Daoy (cell line): ENCODE measurements at places on chromosomes 13 and 19. TPM values are rescaled to one million over a fixed set of nuclear protein-coding genes. Genes with fewer than 3 reads are reported as not detected.

The PSG7 gene
- not detected in 2 replicates for total RNA-seq

The PLPPR2 gene
- 5.2 and 12.1 TPM in 2 replicates for total RNA-seq

The WDR87 gene
- total RNA-seq = not detected in 2 replicates

The IZUMO2 gene
- total RNA-seq = not detected in 2 replicates

The MBD3L5 gene
- not detected in 2 replicates for total RNA-seq

The CPB2 gene
- not detected in 2 replicates for total RNA-seq

The LRG1 gene
- total RNA-seq = 0.03 and 0.69 TPM in 2 replicates

The PRSS57 gene
- total RNA-seq = not detected in 2 replicates

DNA sequence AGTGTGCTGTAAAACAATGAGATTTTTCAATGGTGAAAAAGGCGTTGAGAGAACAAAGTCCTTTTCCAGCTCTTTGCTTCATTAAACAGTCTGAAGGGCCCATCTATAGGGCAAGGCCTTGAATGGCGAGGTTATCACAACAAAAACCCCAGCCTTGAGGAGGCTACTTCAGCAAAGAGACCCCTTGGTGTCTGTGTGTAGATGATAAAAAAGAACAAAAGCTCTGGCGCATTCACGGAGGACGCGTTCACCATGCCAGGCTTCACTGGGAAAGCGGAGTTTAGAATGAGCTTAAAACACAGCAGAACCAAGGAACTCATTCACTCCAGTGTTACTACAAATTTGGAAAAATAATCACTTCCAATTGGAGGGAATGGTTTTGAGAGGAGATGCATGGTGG lies 530.0 kb upstream of the ARGLU1 start:
- DNase-seq = no peak

DNA sequence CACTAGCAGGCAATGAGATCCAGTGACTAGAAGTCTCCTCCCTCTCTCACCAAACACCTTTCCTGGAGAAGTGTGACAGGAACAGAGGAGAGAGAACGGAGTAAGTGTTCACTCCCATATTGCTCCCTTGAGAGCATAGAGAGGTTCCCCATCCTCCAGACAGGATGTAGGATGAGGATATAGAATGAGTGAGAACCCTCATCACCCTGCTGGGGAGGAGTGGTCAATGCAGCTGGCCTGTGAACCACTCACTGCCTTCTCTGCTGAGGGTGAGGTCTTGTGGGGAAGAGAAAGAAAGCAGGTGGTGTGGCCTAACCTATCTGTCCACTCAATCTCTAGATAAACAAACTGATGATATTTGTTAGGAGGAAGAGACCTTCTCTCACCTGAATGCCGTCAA lies 386.6 kb downstream of the PCDH20 start:
- DNase-seq = no peak

DNA sequence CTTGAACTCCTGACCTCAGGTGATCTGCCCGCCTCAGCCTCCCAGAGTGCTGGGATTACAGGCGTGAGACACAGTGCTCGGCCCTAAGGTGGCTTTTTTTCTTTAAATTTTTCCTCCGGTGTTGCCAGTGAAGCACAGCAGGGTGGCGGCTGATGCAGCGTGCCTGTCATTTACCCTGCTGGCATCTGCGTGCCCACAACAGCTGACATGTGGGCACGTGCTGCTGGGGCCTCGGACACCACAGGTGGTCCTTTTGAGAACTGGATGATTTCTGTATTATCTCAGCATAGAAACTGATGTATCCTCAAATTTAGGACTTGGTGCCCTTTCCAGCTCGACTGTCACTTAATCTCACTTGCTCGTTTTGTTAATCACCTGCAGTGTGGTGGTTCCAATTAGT lies 31.2 kb upstream of the TEX29 start:
- no peak for DNase-seq

GRCh38 chr13:35736876-35737275 lies 260.4 kb upstream of the MAB21L1 start:
- DNase-seq = no peak

GRCh38 chr19:44620667-44621066 lies 7.3 kb downstream of the IGSF23 start:
- DNase-seq = no peak

DNA sequence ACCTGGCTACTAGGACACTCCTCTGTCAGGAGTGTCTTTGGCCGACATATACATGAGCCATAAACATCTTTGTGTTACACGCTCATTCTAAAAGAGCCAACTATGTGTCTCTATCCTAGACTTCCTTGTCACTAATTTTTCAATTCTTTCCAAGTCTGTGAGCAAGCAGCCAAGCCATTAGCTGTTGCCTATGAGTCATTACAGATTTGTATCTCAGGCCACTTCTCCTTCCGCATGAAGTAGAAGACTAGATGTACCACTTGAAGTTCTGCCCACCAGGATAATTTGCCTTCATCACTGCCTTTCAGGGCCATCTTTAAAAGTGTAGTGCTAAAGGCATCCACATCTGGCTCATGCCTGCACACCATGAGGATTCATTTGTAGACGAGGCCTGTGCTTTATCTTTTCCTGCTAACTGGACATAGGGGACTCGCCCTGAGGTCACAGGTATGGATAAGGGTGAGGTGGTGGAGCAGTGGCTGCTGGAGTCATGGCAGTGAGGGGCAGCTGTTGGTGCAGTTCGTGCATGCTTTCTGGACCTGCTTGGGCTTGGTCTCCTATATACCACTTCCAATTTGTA lies 126.1 kb upstream of the KL start:
- DNase-seq = no peak

DNA sequence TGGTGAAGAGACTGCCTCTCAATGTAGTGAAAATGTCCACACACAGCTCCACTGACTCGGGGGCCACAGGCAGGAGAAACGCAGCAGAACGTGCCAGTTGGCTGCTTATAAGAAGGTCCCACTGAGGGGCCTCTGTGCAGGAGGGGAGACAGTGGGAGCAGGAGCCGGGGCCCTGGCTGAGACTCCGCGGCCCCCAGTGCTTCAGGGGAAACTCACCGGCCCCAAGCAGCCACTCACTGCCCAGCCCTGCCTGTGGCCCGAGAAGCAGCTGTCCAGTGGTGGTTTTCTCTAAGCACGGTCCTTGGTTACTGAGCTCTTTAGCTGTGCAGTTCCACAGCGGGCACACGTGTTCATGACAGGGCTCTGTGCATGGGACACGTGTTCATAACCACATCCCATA lies 91.9 kb upstream of the MCF2L start:
- no peak for DNase-seq

DNA sequence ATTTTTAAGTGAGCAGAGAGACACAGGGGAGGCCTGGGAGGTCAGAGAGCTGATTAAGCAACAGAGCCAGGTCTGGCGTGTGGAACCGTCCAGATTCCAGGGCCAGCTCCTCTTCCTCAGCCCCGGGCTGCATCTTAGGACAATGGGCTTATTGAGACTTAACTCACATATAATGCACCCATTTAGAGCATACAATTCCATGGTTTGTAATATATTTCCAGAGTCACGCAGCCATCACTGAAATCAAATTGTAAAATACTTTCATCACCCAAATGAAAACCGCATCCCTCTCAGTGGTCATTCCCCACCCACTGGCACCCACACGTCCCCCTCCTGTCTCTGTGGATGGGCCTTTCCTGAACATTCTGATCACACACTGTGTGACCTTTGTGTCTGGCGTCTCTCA lies 2.1 kb upstream of the HMG20B start:
- DNase-seq = no peak

DNA sequence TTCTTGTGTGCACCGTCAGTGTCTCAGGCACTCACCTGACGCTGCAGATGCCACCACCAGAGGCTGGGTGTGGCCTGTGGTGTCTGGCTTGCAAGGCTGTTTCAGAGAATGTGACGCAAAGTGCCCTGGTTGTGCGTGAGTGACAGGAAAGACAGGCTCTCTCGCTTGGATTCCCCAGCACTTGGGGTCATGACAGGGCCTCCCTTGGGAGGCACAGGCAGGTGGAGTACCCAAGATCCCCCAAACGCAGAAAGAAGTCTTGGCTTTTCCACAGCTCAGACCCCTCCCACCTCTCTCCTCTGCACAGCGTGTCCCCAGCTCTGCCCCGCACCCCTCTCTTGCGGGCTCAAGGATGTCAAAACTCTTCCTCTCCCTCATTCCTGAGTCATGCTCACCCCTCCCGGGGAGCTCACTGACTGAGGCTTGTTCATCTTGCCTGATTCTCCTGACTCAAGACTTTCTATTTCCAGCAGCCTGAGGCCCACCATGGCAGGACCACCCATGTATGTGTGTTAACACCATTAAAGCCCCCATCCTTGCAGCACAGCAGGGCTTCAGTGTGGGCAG lies 21.0 kb downstream of the DHX34 start:
- peak; percentile 32 for DNase-seq

- DNase-seq = peak; percentile 69
Measured at GRCh38 chr13:43786766-43787517, at the start of gene ENOX1. Gene ENOX1 (minus strand): TSS chr13:43786972.

GRCh38 chr19:50925734-50926133 lies 14.5 kb upstream of the KLK4 start:
- DNase-seq = peak; percentile 63
